Lower lobe of right lung (tissue), 2 donors: ENCODE measurements at places on chromosomes 4 and X.

- no peak overlapping the region for H3K27ac ChIP-seq
- H3K27me3 ChIP-seq, result no peaks in the 10 kb centered on the region
- no peak overlapping the region for H3K4me3 ChIP-seq
- no peaks in the 10 kb centered on the region for H3K36me3 ChIP-seq
These were observed 66.1 kb downstream of the KLHL4 start for GRCh38 chrX:87583679-87584078.

DNA sequence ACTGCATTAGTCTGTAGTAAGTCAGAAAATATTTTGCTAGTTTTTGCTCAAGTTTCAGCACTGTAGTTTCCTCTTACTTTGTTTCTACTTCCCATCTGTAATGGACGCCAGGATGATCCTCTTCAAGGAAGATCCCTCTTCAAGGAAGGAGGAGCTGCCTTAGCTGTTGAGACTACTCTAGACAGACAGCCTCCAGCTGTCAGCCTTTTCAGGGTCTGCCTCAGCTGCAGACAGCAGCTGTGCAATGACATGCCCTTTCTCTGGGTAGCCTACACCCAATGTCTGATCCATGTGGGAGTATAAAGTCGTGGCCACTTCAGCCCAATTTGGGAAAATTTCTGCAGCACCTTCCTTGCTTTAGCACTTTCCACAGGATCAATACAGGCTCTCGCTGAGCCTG is 281.0 kb upstream of the MAOA start:
- H3K4me1 ChIP-seq, result no peaks in the 10 kb centered on the region
- no peak overlapping the region for H3K27ac ChIP-seq
- no peaks in the 10 kb centered on the region for H3K36me3 ChIP-seq
- H3K27me3 ChIP-seq, result no peaks in the 10 kb centered on the region
- no peak for DNase-seq

GRCh38 chr4:25861951-25862410 is 807 bp downstream of the SEL1L3 start:
- H3K36me3 ChIP-seq, result no peaks in the 10 kb centered on the region
- H3K4me1 ChIP-seq, result peaks cover 40% of the 10 kb centered on the region
- peak overlapping the region; percentile 87 for H3K27ac ChIP-seq
- peak overlapping the region; percentile 88 for H3K4me3 ChIP-seq
- H3K27me3 ChIP-seq, result no peaks in the 10 kb centered on the region

GRCh38 chr4:4914965-4915845 is 55.7 kb downstream of the MSX1 start:
- H3K36me3 ChIP-seq, result no peaks in the 10 kb centered on the region
- H3K4me3 ChIP-seq, result no peak overlapping the region
- no peak overlapping the region for H3K27ac ChIP-seq
- H3K4me1 ChIP-seq, result no peaks in the 10 kb centered on the region
